ENCODE measurements at places on chromosomes 2 and 18.

DNA sequence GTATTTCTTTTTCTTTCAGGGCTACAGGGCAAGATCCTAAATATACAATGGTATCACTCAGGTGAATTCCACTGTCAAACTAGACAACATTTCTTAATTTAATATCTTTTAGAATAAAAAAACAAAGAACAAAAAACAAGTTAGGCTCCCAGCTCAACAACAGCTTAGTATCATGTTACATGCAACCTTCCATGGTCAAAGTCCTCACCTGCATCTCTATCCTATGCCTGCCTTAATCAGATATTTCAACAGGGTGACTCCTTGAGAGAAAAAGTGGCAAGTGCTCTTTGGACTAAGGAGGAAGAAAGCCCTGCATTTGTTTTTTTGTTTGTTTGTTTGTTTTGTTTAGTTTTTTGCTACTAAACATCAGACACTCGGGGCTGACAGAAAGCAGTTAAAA lies 50.2 kb downstream of the WDFY1 start:
- DNase-seq, result no peak

- DNase-seq, result no peak
These were observed 49.1 kb downstream of the MFSD6 start for GRCh38 chr2:190457256-190457655.

DNA sequence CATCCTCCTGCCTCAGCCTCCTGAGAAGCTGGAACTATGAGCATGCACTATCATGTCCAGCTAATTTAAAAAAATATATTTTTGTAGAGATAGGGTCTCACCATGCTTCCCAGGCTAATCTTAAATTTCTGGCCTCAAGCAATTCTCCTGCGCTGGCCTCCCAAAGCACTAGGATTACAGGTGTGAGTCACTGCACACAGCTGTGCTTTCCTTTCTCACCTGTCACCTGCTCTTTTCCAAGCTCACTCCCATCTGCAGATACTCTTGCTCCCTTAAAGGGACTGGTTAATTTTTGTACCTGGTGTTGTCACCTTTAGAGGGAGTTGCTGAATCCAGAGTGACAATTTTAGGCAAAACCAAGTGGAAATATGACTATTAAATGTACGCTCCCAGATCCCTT lies 178.2 kb downstream of the LOXHD1 start:
- no peak for DNase-seq

GRCh38 chr2:17940091-17940630 lies 61.7 kb downstream of the KCNS3 start:
- no peak for DNase-seq

DNA sequence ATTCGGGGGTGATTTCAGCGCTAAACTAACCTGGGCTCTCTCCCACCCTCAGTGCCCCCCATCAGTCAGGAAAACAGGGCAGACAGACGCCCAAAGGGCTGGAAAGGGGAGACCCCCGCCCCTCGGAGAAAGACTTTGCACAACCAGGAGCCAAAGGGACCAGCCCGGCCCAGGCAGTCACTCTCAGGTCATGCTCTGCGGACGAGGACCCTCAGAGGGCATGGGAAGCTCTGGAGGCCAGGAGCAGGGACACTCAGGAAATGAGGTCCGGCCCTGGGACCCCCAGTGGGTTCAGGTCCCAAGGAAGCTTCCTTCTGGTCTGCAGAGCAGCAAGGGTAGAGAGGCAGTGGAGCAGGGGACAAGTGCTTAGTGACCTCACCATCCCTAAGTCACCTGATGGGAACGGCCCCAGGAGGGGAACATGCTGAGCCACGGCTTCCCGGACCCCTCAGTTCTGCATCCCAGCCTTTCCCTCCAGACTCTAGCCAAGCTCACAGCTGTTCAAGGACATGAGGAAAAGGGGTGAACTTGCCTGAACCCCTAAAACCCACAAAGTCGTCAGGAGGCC lies 88.0 kb upstream of the GPC1 start:
- DNase-seq, result no peak

Measured in CD4-positive, alpha-beta T cell treated with Interleukin-6 for 4 hours (primary cell).